CD4-positive, alpha-beta T cell (primary cell): ENCODE measurements at places on chromosomes 3 and 15.

GRCh38 chr3:179037351-179037750 lies 34.3 kb downstream of the ZMAT3 start:
- peak; percentile 60 for DNase-seq

DNA sequence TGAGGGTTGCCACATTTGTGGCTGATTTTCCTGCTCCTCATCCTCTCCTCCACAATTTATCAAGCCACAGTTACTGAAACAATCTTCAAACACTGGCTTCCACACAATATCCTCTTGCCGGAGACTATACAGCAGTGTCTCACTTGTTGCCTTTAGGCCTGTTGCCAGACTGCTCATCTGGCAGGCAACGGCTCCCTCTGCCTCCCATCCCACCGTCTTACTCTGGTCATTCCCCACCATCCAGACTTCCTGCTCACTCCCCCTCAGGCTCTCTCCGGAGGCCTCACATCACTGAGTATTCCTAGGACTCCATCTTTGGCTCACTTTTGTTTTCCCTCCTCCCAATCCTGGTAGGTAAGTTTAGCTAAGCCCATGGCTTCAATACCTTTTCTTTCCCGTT lies 301.9 kb downstream of the IL20RB start:
- no peak for DNase-seq

DNA sequence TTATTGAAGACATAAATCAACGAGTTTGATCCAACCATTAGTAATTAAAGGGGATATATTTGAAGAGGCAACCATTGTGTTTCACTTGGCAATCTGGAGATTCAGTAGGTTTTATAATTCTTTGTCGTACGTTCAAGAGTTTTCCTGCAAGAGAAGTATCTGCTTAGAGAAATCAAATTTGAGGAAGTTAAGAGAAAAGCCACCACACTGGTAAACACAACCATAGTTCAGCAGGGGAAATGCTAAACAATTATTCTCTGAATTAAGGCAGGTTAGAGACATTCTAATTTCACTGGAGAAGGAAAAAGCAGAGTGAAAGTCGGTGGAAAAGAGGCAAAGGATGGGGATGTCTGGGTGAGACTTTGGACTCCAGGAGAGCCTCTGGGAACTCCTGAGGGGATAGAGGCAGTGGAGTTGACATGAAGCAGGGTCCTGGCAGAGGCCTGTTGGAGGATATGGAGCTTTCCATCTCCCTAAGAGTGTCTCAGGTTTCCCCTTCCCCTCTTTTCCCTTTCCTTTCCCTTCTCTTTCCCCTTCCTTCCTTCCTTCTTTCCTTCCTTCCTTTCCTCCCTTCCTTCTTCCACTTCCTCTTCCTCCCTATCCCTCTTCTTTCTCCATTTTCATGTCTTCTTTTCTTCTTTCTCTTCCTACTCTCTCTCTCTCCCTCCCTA lies 26.5 kb downstream of the SPINK8 start:
- no peak for DNase-seq

DNA sequence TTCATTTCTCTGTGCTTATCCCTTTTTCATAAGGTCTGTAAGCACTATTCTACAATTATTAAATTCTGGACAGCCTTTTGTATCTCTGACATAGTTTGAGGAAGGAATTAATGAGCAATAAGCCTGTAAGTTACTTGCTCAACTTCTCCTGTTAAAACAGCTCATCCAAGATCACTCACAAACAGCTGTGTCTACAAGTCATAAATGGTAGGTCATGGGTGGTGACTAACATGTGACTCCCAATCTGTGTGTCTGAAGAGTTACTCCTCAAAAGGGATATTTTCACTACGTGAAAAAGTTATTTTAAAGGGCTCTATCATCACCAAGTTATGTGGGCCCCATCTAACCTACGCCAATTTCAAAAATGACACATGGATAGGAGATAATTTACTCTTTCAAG lies 145.2 kb upstream of the CBLB start:
- no peak for DNase-seq

DNA sequence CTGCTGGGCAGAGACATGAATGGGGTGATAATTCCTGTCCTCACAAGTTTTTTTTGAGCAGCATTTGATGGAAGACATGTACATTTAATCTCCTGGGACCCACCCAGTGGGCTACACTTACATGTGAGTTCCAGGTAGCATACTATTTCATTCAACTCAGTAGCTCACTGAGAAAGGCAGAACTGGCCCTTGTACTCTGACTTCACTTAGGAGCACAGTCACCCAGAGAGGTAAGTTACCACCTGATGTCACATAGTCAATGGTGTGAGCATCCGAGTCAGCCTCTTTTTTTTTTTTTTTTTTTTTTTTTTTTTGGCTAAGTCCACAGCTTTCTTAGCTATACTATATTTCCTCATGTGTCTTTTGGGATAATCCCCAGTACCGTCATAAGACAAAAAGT lies 32.7 kb upstream of the MCTP2 start:
- DNase-seq: no peak

DNA sequence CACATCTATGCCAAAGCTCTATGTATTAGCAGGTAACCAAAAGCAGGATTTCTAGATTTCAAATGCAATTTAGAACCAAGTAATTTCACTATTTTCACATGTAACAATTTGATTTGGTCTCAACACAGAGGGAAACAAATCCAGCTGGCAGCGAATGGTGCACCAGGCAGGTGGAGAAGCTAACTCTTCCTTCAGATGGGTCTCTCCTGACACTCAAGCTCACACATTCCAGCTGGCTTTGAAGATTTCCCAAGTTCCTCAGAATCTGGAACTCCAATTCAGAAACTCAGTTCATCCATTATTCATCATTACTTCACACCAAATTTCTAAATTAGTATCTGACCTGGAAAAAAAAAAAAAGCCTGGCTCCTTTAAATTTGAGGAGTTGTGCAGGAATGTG lies 318.1 kb upstream of the NECTIN3 start:
- no peak for DNase-seq

- no peak for DNase-seq
Observed at GRCh38 chr3:59756934-59757333, 707.1 kb upstream of the CFAP20DC start.

DNA sequence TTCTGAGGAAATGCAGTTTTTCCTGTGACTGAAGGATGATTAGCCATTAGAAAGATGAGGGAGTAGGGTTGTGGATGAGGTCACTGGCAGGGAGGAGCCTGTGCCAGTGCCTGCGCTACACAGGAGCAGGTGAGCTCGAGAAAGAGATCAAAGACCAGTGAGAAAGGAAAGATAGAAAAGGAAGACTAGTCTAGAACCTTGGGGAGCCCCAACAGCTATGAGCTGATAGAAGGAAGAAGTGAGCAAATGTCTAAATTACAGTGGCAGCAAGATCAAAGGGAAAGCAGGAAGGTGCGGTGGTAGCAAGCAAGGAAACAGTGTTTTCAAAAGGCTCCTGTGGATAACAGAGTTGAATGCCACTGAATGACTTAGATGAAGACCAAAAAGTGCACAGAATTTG lies 39.6 kb downstream of the LNP1 start:
- DNase-seq: no peak

DNA sequence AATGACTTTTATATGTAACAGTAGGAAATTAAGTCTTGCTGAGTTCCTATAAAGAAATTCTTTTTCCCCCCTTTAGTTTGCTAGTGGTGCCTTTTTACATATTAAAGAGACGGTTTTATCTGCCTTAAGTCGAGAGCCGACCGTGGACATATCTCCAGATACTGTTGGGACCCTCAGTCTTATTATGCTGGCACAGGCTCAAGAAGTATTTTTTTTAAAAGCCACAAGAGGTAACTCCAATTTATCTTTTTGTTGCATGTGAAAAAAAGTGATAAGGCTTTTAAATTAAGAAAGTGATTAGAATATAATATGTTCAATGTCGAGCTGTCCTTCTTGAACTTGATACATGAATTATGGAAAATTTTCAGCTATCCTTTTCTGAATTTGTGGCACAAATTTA lies 26.7 kb downstream of the PDCD6IP start:
- DNase-seq: no peak

- DNase-seq: no peak
Observed at GRCh38 chr15:69091654-69092053, 68.8 kb upstream of the GLCE start.

DNA sequence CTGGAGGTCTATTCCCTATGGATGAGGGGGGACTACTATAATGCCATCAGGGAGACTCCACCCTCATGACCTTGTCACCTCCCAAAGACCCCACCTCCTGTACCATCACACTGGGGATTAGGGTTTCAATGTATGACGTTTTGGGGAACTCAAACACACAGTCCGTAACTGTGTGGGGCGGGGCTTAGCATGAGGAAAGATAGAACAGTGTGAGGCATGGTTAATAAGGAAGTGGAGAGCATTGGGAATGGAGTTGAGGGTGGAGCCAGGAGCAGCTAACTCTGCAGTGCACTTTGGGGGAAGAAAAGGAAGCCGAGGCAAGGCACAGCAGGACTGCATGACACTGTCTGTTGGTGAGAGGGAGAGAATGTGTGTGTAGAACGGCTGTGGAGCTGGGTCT lies 90.9 kb upstream of the AGBL1 start:
- DNase-seq: no peak

- no peak for DNase-seq
Observed at GRCh38 chr15:63221346-63221745, 31.9 kb downstream of the RAB8B start.

DNA sequence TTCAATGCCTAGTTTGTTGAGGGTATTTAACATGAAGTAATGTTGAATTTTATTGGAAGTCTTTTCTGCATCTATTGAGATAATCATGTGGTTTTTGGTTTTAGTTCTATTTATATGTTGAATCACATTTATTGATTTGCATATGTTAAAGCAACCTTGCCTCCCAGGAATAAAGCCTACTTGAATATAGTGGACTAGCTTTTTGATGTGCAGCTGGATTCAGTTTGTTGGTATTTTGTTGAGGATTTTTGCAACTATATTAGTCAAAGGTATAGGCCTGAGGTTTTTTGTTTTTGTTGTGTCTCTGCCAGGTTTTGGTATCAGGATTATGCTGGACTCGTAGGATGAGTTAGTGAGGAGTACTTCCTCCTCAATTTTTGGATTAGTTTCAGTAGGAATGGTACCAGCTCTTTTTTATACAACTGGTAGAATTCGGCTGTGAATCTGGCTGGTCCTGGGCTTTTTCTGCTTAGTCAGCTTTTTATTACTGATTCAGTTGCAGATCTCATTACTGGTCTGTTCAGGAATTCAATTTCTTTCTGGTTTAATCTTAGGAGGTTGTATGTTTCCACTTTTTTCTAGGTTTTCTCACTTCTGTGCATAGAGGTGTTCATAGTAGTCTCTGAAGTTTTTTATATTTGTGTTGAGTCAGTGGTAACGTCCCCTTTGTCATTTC lies 209.8 kb upstream of the RBMS3 start:
- no peak for DNase-seq

- DNase-seq: no peak
Observed at GRCh38 chr3:189277711-189278110, 105.9 kb downstream of the TPRG1 start.

GRCh38 chr15:40323953-40324937 lies 753 bp downstream of the INAFM2 start:
- peak; percentile 71 for DNase-seq

DNA sequence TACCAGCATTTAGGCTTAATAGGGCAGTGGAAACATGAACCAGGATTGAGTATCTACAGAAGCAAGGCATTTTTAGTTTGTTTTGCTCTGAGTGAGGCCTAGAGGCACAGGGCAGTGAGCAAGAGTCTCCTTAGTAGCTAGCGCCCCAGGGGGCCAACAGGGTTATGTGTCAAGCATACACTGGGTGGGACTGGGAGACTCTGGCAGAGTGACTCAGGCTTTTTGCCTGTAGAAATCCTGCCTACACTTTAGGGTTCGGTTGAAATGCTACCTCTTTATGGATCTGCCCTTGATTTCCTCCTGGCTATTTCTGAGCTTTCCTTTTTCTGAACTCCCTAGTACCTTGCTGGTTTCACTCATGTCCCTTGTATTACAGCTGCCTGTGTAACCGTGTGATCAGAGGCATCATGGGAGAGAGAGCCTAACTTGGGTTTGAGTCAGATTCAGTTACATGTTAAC lies 72.2 kb downstream of the TOP2B start:
- no peak for DNase-seq

- DNase-seq: no peak
Observed at GRCh38 chr3:72836923-72837322, 11.3 kb downstream of the SHQ1 start.

- DNase-seq: no peak
Observed at GRCh38 chr3:148204131-148204530, 493.6 kb upstream of the AGTR1 start.

DNA sequence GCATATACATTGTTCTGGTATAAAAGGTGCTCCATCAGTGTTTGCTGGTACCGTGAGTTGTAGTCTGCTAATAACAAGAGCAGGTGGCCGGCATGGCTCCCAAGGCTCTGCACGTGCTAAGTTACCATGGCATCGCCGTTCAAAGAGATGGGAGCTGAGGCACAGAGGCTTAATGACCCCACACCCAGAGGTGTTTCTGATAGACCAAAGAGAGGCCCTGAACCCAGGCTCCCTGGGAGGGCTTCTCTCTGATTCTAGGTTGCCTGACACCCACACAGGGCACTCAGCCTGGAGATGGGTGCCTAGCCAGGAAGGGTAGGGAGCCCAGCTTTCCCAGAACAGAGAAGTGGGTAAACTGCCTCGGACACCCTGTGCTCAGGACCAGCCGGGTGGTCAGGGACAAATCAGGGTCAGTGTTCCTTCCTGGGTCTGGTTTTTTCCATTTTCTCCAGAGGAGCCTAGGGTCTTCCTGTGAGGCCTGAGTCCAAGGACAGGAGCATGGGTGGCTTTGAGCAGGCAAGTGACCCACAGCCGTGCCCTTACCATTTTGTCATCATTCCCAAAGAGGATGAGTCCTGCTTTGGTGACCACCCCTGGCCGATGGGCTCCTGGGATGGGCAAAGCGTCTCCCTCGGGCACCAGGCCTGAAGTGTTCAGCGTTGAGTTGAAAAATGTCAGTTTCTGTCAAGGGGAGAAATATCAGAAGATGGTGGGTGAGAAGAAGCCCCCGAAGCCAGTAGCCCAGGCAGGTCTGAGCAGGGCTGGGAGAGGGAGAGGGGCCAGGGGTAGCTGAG lies 27.3 kb downstream of the ALDH1L1 start:
- DNase-seq: no peak

GRCh38 chr3:37723585-37723984 lies 138.1 kb upstream of the CTDSPL start:
- no peak for DNase-seq

- no peak for DNase-seq
Observed at GRCh38 chr3:186849374-186849975, 7.0 kb downstream of the ADIPOQ start.

- DNase-seq: no peak
Observed at GRCh38 chr15:88089731-88090130, 166.8 kb downstream of the NTRK3 start.

DNA sequence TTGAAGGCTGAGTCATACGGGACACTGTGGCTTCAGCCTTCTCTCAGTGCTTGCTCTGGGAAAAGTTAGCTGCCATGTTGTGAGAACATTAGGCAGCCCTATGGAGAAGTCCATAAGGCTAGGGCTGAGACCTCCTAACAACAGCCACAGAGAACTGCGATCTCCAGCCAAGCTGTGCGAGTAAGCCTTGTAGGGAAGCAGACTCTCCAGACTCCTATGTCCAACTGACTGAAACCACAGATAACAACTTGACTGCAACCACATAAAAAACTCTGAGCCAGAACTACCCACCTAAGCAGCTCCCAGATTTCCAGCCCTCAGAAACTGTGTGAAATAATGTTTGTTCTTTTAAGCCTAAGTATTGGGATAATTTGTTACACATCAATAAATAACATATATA lies 40.7 kb downstream of the DENND6A start:
- DNase-seq: no peak
